ENCODE measurements at places on chromosomes 13 and 19. TPM values are rescaled to one million over a fixed set of nuclear protein-coding genes. Genes with fewer than 3 reads are reported as not detected.

DNA sequence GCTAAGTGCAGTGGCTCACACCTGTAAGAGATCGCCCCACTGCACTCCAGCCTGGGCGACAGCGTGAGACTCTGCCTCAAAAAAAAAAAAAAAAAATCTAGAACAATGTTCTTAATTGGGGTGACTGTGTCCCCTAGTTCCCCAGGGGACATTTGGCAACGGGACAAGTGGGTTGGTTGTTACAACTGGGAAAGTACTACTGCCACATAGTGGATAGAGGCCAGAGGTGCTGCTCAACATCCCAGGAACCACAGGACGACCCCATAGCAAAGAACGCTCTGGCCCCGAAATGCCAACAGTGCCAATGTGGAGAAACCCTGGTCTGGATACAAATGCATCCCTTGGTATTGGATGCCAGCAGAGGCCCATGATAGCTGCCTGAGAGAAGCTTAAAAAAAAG is 11.8 kb downstream of the NLRP12 start:
- DNase-seq = no peak

GRCh38 chr13:59182241-59182640 is 981.5 kb downstream of the DIAPH3 start:
- DNase-seq = no peak

Gene NLRP7
- not detected for total RNA-seq

Gene MRPS31
- total RNA-seq = 17.8 TPM

Gene KLF16
- 36.6 TPM for total RNA-seq

DNA sequence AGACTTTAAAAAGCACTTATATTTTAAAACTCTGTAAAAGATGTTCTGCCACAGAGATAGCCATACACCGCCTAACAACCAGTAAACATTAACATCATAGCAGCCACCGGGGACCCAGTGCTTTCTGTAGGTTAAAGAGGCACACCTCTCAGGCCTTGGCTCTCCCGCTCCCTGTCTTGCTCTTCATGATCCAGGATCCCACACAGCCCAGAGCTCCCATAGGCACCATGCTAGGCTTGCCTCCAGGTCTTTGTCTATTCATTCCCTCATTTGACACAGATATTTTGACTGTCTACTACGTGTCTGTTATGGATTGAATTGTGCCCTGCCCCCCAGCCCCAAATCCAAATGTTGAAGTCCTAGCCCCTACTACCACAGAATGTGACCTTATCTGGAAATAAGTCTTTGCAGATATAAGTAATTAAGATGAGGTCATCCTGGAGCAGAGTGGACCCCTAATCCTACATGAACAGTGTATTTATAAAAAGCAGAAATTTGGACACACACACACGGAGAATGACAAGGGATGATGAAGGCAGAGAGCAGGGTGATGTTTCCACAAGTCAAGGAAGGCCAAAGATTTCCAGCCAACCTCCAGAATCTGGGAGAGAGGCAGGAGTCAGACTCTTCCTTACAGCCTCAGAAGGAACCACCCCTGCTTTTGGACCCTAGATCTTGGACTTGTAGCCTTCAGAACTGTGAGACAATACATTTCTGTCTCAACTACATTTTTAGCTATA is 272.6 kb downstream of the DNAJC15 start:
- no peak for DNase-seq

GRCh38 chr19:46299695-46300094 is 2.9 kb downstream of the HIF3A start:
- no peak for DNase-seq

GRCh38 chr19:13153569-13154240 is 3.5 kb downstream of the IER2 start:
- DNase-seq = no peak

Gene MAG
- total RNA-seq = not detected

DNA sequence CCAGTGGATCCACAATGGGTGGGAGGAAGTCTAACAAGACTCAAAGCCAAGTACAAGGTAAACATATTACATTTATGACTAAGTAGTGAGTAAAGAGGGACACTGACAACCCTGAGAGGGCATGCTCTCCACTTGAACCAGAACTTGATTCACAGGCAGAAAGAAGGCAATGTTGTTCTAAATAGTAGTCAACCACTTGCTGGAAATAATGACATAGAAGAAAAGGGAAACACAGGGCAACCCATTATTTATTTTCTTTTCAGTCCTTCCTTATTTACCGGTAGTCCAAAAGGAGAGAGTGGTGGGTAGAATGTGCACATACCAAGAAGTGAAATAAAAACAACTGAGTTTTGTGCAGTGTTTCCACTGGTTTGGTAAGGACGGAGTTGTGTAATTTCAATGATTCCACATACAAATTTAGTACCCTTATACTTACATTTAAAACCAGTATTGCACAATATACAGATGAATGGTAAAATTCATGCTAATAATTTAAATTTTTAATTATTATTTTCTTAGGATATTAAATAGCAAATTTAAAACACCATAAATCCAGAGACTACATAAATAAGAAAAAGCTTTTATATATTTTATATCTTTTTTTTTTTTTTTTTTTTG is 65.9 kb downstream of the ENOX1 start:
- DNase-seq = no peak

Gene ONECUT3
- total RNA-seq = not detected

Gene GARRE1
- total RNA-seq = 46.9 TPM

- DNase-seq = no peak
Measured at GRCh38 chr13:45132369-45133064, 12.2 kb downstream of the GTF2F2 start.

- no peak for DNase-seq
Measured at GRCh38 chr13:111171629-111172028, 56.5 kb downstream of the ARHGEF7 start.

- DNase-seq = no peak
Measured at GRCh38 chr19:8473648-8474476, 28.6 kb downstream of the PRAM1 start.

- DNase-seq = no peak
Measured at GRCh38 chr13:48500652-48501197, 32.2 kb downstream of the RCBTB2 start.

- no peak for DNase-seq
Measured at GRCh38 chr13:64248371-64249065, 2832.9 kb upstream of the PCDH20 start.

GRCh38 chr13:102392481-102393209 is 9.2 kb downstream of the FGF14 start:
- DNase-seq = no peak

DNA sequence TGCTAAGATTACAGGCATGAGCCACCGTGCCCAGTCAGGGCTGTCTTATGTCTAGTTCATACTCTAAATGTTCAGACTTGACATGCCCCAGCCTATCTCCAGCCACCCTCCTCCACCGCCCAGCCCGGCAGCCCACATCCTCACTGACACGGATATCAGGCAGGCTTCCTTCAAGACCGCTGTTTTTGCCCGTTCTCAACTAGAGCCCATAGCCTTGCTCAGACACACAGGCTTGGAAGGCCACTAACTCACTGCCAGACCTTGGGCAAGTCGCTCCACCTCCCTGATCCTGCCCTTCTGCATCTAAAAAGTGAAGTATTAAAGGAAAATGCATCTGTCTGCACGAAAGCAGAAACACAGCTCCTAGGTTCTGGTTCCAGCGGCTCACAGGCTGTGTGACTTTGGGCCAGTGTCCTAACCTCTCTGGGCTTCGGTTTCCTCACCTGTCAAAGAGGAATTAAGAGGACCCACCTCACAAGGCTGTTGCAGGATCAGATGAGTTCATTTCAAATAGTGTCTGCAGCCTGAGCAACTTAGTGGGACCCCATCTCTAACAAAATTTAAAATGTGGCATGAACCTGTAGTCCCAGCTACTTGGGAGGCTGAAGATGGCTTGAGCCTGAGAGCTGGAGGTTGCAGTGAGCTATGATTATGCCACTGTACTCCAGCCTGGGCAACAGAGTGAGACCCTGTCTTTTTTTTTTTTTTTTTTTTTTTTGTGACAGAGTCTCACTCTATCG is 14.5 kb upstream of the CERS4 start:
- DNase-seq = no peak

Gene IZUMO2
- not detected for total RNA-seq

- no peak for DNase-seq
Measured at GRCh38 chr13:51432576-51432975, 20.3 kb downstream of the INTS6 start.

- no peak for DNase-seq
Measured at GRCh38 chr19:31294189-31294588, 55.0 kb downstream of the TSHZ3 start.

DNA sequence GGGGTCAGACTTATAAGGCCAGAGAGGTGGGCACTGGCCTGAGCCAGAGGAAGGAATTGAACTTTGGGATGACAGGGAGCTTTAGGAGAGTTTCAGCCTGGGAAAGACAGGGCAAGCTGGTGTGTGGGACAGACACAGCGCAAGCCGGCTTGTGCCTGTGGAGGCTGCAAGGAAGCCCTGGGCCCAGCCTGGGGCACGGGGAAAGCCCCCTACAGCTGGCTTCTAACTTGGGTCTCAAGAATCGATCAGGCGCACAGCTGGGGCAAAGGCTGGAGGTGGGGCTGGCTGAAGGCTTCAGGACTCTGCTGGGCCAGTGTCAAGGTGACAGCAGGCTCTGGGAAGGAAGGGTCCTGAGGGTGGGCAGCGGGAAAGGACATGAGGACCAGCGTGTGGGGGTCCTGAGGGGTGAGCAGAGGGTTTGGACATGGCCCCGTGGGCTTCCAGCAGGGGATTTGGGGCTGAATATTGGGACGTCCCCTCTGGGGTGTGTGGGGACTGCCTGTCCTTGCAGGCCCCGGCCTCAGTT is 3.0 kb downstream of the PTOV1 start:
- DNase-seq = no peak

DNA sequence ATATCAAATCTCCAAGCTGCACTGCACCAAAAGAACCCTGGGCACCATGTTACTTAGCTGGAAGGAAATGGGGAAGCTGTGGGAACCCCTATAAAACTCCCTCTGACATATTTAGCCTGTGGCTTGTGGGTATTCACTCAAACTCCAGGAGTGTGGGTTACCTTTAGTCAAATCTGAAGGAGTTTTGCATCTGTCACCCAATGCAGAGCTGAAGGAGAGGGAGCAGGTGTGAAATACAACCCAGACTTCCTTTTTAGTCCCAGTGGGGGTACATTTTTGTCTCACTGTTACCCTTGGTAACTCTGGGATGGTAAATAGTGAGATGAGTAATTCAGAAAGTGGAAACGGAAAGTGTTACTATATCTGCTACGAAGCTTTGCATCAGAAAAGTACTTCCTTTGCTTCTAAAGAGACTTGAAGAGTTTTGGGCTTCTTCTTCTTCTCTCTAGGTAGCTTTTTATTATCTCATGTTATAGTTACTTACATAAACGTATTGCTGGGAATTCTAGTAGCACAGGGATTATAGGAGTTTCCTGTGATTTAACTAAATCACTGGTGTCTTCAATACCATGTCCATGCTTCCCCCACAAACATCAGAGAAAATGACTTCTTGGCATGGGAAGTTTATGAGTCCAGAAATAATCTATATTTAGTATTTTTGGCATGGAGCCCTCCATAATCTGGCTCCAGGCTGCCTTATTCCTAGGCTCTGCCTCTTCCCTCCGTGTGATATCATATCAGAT is 105.9 kb downstream of the AKAP11 start:
- no peak for DNase-seq

- no peak for DNase-seq
Measured at GRCh38 chr13:50290186-50290585, 274.9 kb downstream of the KCNRG start.

GRCh38 chr13:98974053-98974452 is 3.8 kb downstream of the DOCK9 start:
- peak; percentile 40 for DNase-seq

Gene PSG11
- not detected for total RNA-seq

Gene ZNF846
- 8.3 TPM for total RNA-seq

Gene NCAN
- total RNA-seq = not detected

- no peak for DNase-seq
Measured at GRCh38 chr13:110576736-110577476, 15.4 kb upstream of the RAB20 start.

- DNase-seq = no peak
Measured at GRCh38 chr19:15456871-15457700, 7.3 kb downstream of the RASAL3 start.

- DNase-seq = no peak
Measured at GRCh38 chr13:77291774-77292173, 35.1 kb downstream of the MYCBP2 start.

Gene IGSF23
- not detected for total RNA-seq

GRCh38 chr13:28394422-28394821 is 100.5 kb downstream of the FLT1 start:
- peak; percentile 57 for DNase-seq

GRCh38 chr13:92188574-92188973 is 790.2 kb downstream of the GPC5 start:
- DNase-seq = no peak

GRCh38 chr13:45826731-45827130 is 24.8 kb downstream of the SIAH3 start:
- no peak for DNase-seq

Gene SIN3B
- 69.2 TPM for total RNA-seq

GRCh38 chr13:111361046-111361872 is 40.8 kb downstream of the TEX29 start:
- no peak for DNase-seq

- peak; percentile 38 for DNase-seq
Measured at GRCh38 chr13:52001120-52001731, 10.0 kb downstream of the ATP7B start.
